ENCODE measurements at places on chromosomes 2 and 18.

GRCh38 chr2:58479535-58480140 is 238.5 kb upstream of the FANCL start:
- DNase-seq, result no peak

DNA sequence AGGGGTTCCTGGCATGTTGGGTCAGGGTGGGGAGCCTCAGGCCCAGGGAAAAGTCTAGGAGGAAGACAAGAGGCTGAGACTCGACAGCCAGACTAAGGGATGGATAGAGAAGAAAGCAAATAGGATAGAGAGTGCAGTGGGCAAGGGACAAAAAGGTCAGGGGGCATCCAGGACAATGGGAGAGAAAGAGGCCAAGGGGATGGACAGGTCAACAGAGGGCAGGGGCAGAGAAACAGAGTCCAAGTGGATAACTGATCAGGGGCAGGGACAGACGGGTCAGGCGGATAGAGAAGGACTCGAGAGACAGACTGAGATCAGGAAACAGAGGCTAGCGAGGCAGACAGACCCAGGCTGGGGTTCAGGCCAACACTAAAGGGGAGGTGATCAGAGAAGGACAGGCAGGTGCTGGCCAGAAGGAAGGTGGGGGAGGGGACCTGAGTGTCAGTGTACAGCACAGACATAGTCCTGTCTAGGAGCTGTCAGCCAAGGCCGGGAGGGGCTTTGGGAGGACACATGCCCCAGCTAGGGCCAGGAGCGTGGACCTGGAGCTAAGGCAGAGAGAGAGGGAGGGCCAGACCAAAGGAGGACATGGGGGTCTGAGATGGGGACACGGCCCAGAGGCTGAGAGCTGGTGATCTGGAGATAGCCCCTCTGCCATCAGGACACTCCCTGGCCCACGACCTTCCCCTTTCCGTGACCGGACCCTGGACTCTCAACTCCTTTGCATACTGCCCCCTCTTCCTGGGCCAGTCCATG is 12.2 kb downstream of the ASIC4 start:
- no peak for DNase-seq

- DNase-seq, result no peak
Measured at GRCh38 chr18:79971986-79972385, 7.5 kb downstream of the HSBP1L1 start.

- DNase-seq, result no peak
Measured at GRCh38 chr18:74831571-74832250, 234.0 kb downstream of the ZNF407 start.

GRCh38 chr2:85018049-85018447 is 47.1 kb downstream of the KCMF1 start:
- peak; percentile 47 for DNase-seq

DNA sequence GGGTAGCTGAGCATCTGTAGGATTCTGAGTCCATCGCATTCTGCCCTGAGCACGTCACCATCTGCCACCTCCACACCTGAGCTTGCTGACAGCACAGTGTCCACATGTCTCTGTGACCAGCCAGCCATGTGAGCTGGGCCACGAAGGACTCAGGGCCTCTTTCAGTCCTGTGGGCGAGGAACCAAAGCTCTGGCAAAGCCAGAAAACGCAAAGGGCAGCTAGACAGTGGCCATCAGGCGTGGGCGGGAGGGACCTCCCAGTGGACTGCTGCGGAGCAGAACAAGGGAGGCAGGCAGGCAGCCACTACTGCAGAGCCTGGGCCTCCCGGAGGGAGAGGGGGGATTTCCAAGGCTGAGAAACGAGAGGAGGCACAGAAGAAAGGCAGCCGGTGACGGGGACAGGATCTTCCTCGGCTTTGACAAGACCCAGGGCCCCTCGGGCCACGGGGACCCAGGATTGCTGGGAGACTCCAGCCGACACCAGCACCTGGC is 274.6 kb upstream of the SALL3 start:
- no peak for DNase-seq

DNA sequence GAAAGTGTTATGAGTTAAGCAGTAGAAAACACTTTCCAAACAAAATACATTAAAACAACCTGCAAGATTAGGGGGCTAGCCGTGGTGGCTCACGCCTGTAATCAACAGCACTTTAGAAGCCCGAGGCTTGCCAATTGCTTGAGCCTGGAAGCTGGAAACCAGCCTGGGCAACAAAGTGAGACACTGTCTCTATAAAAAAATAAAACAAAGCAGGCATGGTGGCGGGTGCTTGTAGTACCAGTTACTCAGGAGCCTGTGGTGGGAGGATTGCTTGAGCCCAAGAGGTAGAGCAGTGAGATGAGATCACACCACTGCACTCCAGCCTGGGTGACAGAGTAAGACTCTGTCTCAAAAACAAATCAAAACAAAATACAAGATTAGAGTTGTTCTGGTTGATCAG is 208.3 kb downstream of the ERBB4 start:
- DNase-seq, result no peak

GRCh38 chr2:223613017-223613950 is 11.1 kb upstream of the SCG2 start:
- no peak for DNase-seq

GRCh38 chr2:102238039-102238756 is 51.4 kb downstream of the IL1RL2 start:
- DNase-seq, result no peak

GRCh38 chr2:86793752-86794151 is 3.0 kb upstream of the CD8A start:
- DNase-seq, result no peak

- DNase-seq, result no peak
Measured at GRCh38 chr2:6564326-6564725, 301.4 kb downstream of the CMPK2 start.

DNA sequence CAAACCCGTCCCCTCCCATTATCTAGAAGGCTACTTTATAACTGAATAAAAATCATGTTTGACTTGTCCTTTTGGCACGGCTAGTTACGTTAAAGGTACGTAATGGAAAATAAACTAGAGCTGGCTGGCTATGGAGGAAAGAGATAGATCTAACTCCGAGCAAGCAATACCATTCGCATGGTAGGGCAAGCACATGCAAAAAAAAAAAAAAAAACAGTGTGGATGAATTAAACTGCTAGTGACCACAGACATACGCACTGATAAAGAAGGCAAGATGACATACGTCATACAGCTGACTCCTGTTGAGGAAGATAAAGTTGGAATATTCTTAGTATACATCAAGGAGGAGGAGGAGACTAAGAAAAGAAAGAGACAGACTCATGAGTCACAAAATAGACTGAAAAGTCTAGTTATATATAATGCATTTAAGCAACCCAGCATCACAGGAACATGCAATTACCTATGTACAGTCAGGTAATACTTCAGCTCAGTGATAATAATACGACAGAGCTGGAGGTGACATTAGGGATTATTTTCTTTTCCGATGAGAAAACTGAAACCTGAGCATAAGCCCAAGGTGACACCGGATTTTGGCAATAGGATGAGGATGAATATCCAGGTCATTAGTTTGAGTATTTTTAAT is 37.9 kb upstream of the NARS1 start:
- DNase-seq, result no peak

- peak; percentile 23 for DNase-seq
Measured at GRCh38 chr2:219010162-219010756, 17.0 kb upstream of the CRYBA2 start.

GRCh38 chr2:141264848-141265247 is 866.0 kb downstream of the LRP1B start:
- no peak for DNase-seq

DNA sequence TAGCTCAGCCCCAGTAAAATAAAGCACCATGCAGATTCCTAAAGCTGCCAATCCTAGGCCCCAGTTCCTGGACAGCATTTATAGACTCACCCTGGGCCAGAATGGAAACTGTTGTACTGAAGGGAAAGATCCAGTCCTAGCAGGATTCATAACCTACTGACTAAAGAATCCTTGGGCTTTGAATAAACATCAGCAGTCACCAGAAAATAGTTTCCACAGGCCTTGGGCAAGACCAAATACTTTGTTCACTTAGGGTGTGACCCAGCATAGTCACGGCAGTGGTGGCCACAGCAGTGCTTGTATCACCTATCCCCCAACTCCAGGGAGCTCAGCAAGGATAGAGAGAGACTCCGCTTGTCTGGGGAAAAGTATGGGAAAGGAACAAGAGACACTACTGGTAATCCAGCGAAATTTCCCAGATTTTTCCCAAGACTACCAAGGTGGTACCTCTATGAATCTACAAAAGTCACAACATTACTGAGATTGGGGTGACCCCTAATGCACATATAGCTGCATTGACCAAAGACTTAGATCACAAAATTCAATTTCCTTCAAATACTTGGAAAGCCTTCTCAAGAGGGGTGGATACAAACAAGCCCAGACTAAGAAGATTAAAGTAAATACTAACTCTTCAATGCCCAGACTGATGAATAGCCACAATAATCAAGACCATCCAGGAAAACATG is 748.1 kb upstream of the LRATD1 start:
- no peak for DNase-seq
